Ovary (tissue), 10 donors: ENCODE measurements at places on chromosomes 11 and 22. TPM values are rescaled to one million over a fixed set of nuclear protein-coding genes. Genes with fewer than 3 reads are reported as not detected.

GRCh38 chr11:62444835-62445234 is 26.0 kb downstream of the SCGB1A1 start:
- H3K36me3 ChIP-seq = no peaks in the 10 kb centered on the region
- peak overlapping the region; percentile 63 for H3K27ac ChIP-seq
- no peaks in the 10 kb centered on the region for H3K27me3 ChIP-seq
- peak overlapping the region; percentile 17 for H3K4me3 ChIP-seq

GRCh38 chr11:128687321-128687720 is 6.6 kb upstream of the FLI1 start:
- no peaks in the 10 kb centered on the region for H3K27me3 ChIP-seq
- DNase-seq = no peak
- peaks cover 1% of the 10 kb centered on the region for H3K4me1 ChIP-seq
- no peak overlapping the region for H3K27ac ChIP-seq
- H3K36me3 ChIP-seq = no peaks in the 10 kb centered on the region

DNA sequence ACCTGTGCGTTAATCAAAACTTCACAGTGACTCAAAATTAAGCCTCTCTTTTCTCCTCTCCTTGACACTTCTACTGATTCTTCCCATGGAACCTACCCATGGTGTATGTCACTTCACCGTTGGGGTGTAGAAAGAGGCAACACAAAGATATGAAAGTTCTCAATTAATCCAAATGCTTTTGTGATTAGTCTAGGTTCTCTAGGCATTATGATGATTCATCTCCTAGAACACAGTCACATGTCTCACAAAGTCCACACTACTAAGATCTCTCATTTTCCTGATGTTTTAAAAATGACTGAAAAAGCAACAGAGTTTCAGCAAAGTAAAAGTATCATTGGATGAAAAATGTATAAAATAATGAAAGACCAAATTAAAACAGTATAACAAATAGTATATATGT is 13.7 kb upstream of the SCGB2A2 start:
- no peaks in the 10 kb centered on the region for H3K27me3 ChIP-seq
- H3K27ac ChIP-seq = no peak overlapping the region
- H3K36me3 ChIP-seq = no peaks in the 10 kb centered on the region
- H3K4me3 ChIP-seq = no peak overlapping the region
- no peaks in the 10 kb centered on the region for H3K4me1 ChIP-seq
- DNase-seq = no peak

GRCh38 chr22:32469799-32470212 is 4.8 kb upstream of the FBXO7 start:
- H3K4me1 ChIP-seq = peaks cover 1% of the 10 kb centered on the region
- no peaks in the 10 kb centered on the region for H3K27me3 ChIP-seq
- H3K27ac ChIP-seq = no peak overlapping the region
- H3K4me3 ChIP-seq = no peak overlapping the region
- no peaks in the 10 kb centered on the region for H3K36me3 ChIP-seq

GRCh38 chr11:100757646-100758045 is 70.6 kb downstream of the ARHGAP42 start:
- H3K27me3 ChIP-seq = no peaks in the 10 kb centered on the region
- H3K27ac ChIP-seq = no peak overlapping the region
- H3K36me3 ChIP-seq = no peaks in the 10 kb centered on the region

DNA sequence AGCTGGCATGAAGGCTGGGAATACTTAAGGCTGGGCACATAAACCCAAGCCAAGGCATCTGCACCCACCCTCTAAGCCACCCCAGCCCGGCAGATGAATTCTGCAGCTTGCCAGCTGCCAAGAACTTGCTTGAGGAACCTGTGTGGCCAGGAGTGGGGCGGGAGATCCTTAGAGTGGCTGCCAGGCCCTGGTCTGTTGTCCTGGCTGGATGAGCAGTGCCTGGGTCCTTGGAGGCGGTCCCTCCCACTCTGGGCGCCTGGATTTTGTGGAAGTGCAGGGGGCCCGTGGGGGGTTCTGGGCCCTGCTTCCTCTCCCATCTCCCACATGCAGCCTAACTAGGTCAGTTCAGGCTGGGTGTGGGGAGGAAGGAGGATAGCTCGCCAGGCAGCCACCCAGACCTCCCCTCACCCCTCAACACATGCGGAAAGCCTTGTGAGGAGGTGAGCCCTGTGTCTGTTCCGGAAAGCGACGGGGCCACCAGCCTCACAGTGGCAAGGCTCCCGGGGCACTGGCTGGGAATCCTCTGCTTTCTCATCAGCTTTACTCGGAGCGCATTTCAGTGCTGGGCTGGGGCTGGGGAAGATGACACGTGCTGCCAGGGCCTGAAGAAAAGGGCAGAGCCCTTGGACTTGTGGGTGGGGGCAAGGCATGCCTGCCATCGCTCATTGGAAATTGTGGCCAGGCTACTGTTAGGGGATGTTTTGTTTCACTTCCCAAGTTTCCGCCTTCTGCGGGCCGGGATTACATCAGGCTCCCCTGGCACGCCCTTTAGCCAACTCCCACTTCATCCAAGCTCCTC is 8.4 kb downstream of the DAGLA start:
- H3K4me1 ChIP-seq = peaks cover 2% of the 10 kb centered on the region
- DNase-seq = no peak
- no peaks in the 10 kb centered on the region for H3K36me3 ChIP-seq
- H3K27ac ChIP-seq = no peak overlapping the region
- H3K27me3 ChIP-seq = no peaks in the 10 kb centered on the region
- H3K4me3 ChIP-seq = no peak overlapping the region

DNA sequence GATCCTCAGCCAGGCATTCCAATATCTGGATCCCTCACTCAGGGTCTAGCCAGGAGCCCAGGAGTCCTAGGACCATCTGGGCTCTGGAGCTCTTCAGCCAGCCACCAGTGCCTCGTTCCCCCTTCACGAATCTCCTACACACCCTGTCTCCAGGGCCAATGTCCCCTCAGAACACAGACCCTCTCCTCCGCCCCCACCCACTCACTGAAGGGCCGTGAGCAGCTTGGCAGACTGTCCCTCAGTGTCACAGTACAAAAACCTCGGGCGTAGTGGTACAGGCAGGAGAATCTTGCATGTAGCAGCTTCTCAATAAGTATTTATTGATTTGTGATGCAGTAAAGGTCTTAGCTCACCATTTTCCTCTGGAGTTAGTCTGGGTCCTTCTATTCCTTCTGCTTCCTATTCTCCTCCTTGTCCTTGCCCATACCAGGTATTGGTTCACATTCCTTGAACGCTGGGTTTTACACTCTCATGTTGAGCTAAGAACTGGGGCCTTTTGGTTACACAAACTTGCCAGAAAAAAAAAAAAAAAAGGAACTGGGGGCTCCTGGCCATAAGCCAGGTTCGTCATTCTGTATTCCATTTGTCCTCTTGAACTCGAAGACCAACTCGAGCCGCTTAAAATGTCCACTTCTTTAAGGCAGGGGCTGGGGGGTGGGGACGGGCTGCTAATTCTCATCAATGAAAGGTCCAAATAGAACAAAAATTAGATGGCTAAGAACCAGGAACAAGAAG is 2.3 kb downstream of the CXCR5 start:
- H3K4me3 ChIP-seq = no peak overlapping the region
- H3K36me3 ChIP-seq = no peaks in the 10 kb centered on the region
- H3K27me3 ChIP-seq = no peaks in the 10 kb centered on the region
- no peak for DNase-seq
- no peak overlapping the region for H3K27ac ChIP-seq

DNA sequence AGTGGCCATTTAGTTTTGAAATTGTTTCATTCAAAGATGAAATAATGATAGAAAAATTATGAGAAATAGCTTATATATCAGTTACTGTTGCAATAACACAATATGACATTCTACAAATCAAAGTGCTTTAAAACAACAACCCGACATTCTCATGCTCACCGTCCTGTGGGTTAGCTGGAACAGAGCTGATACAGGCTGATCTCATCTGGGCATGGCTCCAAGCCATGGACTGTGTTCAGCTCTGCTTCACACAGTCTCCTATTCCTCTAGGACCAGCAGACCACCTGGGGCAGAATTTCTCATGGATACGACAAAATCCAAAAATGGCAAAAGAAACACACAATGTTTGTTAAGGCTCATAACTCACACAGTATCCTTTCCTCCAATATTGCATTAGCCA is 178.6 kb downstream of the CNTN5 start:
- DNase-seq = no peak
- no peaks in the 10 kb centered on the region for H3K4me1 ChIP-seq
- H3K27me3 ChIP-seq = no peaks in the 10 kb centered on the region
- no peak overlapping the region for H3K4me3 ChIP-seq

GRCh38 chr22:49871482-49871881 is 17.8 kb downstream of the ZBED4 start:
- no peaks in the 10 kb centered on the region for H3K4me1 ChIP-seq
- no peaks in the 10 kb centered on the region for H3K27me3 ChIP-seq
- H3K4me3 ChIP-seq = no peak overlapping the region
- H3K36me3 ChIP-seq = no peaks in the 10 kb centered on the region
- no peak for DNase-seq
- H3K27ac ChIP-seq = no peak overlapping the region

DNA sequence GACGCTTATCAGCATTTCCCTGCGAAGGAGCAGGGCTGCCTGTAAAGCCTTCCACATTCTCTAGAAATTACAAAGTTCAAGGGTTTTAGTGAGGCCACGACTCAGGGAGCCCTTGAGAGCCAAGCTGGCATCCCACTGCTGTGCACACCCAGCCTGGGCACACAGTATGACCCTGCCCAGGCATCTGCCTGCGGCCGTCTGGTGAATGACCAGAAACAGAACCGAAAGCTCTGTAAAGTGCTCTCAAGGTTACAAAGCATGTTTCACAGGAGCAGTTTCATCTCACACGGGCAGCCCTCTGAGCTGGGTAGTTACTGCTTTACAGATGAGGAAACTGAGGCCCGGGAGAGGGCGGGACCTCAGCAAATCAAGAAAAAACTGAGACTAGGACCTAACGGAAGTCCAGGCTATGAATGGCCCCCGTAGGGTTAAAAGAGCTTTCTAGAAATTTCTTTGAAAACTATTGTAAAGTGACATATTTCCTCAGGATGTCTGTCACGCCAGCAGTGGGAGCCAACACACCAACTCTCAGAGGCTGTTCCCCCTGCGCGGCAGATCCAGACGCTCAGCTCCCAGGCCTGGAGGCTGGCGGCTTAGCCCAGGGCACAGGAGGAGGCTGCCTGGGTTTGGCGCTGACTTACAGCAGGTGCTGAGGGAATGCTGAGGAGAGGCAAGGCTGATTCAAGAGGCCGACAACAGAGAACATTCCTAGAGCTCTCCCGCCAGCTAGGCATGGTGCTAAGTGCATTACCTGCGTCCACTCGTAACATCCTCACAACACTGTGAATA is 7.7 kb upstream of the TCF20 start:
- H3K4me1 ChIP-seq = peaks cover 3% of the 10 kb centered on the region
- no peak for DNase-seq
- H3K4me3 ChIP-seq = no peak overlapping the region
- no peaks in the 10 kb centered on the region for H3K36me3 ChIP-seq
- H3K27ac ChIP-seq = no peak overlapping the region
- no peaks in the 10 kb centered on the region for H3K27me3 ChIP-seq

GRCh38 chr11:16805938-16806337 is 67.5 kb downstream of the C11orf58 start:
- H3K4me3 ChIP-seq = no peak overlapping the region
- no peaks in the 10 kb centered on the region for H3K36me3 ChIP-seq
- H3K27me3 ChIP-seq = no peaks in the 10 kb centered on the region
- no peak for DNase-seq

DNA sequence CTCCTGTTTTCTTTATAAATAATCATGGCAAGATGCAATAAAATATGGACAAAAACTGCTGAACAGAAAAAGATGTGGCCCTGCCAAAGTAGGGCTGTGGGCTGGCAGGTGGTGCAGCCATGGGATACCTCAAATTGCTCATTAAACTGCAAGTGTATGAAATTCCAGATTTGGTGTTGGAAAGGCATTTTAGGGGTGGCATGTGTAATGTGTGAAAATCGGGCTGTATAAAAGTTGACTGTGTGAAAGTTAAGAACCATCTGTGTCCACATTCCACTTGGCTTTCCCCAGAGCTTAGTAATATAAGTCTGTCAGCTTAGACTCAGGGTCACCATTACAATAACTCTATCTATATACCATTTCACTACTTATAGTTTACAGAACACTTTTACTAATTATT is 34.8 kb upstream of the FZD4 start:
- H3K27ac ChIP-seq = no peak overlapping the region
- no peaks in the 10 kb centered on the region for H3K27me3 ChIP-seq
- no peak overlapping the region for H3K4me3 ChIP-seq
- DNase-seq = no peak
- no peaks in the 10 kb centered on the region for H3K36me3 ChIP-seq

DNA sequence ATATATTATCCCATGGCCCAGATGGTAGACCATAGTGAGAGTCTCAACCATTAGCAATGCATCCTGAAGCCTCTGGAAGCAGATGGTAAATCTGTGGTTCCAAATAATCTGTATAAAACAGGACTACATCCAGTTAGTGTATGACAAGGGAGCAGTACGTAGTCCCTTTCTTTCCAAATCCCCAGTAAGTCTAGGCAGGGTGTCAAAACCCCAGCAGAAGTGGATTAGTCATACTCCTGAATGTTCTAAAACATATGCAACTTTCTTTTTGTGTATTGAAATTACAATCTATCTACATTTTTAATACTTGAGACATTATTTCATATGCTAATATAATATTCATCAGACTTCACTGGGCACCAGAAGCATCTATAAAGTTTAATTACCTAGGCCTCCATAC is 295.1 kb upstream of the ANO5 start:
- H3K36me3 ChIP-seq = no peaks in the 10 kb centered on the region
- no peak overlapping the region for H3K4me3 ChIP-seq
- no peak for DNase-seq
- H3K27me3 ChIP-seq = no peaks in the 10 kb centered on the region
- H3K4me1 ChIP-seq = no peaks in the 10 kb centered on the region

Gene PTPN5
- total RNA-seq = 0.46 TPM

Gene SHANK3
- 4.7 TPM for total RNA-seq

Gene TNNT3
- not detected for total RNA-seq

Gene FAM111B
- total RNA-seq = 0.18 TPM

Gene GCAT
- 2.3 TPM for total RNA-seq

Gene SLC22A12
- not detected for total RNA-seq
